Kasumi-1 (cell line): ENCODE measurements at places on chromosomes 4 and X.

DNA sequence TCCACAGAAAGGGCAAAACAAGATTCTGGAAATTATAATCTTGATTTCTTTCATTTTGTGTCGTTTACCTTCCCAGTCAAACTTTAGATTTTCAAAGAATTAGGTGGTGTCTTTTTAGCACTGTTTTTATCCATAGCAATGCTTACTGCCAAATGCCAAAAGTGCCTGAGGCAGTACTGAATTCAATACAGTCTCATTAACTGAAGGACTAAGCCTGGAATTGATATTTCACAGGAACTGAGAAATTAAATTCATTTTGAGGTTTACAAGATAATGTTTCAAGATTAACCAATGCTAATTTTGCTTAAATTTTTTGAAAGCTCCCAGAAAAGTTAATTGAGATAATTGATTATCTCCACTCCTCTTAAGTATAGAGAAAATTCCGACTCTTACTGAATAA is 68.8 kb upstream of the ARHGAP24 start:
- DNase-seq = no peak

- DNase-seq = no peak
These were observed 210.8 kb upstream of the IRS4 start for GRCh38 chrX:108947205-108947604.

DNA sequence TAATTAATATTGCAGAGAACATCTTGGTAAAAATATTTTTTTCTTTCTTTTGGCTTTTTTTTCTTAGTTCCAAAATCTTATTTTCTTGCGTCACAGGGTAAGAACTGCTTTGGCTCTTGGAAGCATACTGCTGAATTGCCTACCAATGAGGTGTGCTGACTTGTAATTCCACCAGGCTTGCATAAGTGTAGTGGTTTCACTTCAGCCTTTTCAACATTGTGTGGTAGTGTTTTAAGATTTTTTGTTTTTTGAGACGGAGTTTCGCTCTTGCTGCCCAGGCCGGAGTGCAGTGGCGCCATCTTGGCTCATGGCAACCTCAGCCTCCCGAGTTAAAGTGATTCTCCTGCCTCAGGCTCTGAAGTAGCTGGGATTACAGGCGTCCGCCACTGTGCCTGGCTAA is 42.4 kb downstream of the N4BP2 start:
- no peak for DNase-seq

- DNase-seq = no peak
These were observed 1833.0 kb upstream of the PCDH10 start for GRCh38 chr4:131316086-131316485.

GRCh38 chr4:29002151-29002550 is 1718.0 kb upstream of the PCDH7 start:
- DNase-seq = no peak

GRCh38 chr4:122781486-122781885 is 45.1 kb upstream of the FGF2 start:
- no peak for DNase-seq

DNA sequence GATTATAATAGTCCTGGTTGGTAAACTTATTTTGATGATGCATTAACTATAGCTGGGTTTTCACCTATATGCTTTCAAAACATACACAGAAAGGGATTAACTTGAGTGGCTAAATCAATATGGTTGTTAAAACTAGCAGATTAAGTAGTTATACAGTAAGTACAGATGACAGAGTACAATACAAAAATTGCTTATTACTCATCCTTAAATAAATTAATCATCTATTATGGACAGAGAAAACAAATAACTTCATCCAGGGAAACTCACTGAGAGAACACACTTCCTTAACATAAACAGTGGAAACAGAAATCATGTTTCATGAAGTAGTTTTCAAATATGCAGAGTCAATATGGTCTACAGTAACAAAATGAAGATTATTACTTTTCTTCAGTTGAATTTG is 133.4 kb downstream of the AREG start:
- no peak for DNase-seq

DNA sequence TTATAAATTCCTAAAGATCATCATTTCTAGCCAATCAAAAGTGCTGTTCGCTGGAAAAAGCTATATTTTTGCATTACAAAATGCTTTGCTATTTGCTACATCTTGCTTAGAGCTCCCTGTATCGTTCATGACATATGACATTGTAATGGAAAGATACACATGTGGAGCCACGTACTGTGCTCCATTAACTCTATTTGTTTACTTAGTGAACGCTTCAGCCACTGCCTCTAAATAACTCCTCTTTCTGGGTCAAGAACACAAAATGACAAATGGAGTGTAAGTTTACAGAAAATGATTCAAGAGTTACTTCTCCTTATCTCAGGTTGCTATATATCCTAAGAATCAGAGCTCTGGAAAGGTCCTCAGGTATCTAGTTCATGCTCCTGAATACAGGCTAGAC is 329.1 kb upstream of the SMIM31 start:
- DNase-seq = no peak

- no peak for DNase-seq
These were observed 70.2 kb downstream of the CXXC4 start for GRCh38 chr4:104424475-104424941.

- DNase-seq = no peak
These were observed 2284.8 kb downstream of the ARAP2 start for GRCh38 chr4:33959519-33959918.

GRCh38 chr4:1291996-1292702 is 2.5 kb downstream of the MAEA start:
- DNase-seq = no peak

DNA sequence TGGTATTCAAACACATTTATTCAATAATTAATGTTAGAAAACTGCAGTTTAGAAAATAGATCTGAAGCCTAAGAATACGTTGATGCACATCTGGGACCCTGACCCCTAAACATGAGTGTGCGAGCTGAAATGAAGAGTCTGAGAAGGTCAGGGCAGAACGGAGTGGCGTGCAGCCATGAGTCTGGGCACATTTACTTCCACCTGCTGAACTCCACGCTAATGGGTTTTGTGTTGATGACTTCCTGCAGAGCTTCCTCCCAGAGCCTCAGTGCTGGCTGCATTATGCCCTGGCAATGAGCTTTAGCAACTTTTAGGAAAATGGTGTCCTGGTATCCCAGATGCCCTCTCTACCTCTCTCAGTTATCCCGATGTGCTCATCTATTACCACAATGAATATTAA is 53.1 kb downstream of the FAM114A1 start:
- DNase-seq = peak; percentile 25

GRCh38 chr4:110630688-110631402 is 8.0 kb upstream of the PITX2 start:
- DNase-seq = no peak

- DNase-seq = no peak
These were observed 13.8 kb upstream of the CYP2U1 start for GRCh38 chr4:107917500-107917899.

- no peak for DNase-seq
These were observed 91.1 kb upstream of the KIT start for GRCh38 chr4:54566608-54567007.

- DNase-seq = no peak
These were observed 559.3 kb upstream of the ZFP42 start for GRCh38 chr4:187436251-187436650.

DNA sequence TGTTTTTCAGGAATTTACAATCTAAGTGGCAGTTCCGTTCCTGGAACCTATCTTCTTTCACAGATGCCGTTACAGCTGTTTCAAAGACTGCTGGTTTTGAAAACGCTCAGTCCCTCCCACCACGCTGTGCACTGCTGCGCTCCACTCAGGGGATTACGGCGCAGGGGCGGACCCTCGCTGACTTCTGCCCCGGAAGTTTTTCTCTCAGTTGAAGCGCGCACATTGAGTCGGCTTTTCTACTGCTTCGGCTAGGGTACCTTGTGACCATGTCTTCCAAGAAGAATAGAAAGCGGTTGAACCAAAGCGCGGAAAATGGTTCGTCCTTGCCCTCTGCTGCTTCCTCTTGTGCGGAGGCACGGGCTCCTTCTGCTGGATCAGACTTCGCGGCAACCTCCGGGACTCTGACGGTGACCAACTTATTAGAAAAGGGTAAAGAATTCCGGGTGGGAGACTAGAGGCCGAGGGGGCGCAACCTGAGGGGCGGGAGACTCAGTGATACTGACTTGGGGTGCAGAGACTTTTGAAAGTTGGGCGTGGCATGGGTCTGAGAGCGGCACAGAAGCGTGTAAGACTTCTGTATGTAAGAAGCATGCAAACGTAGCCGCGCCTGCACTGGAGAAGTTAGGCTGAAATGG is 597 bp upstream of the NUDT6 start:
- peak; percentile 88 for DNase-seq

GRCh38 chr4:87497159-87497558 is 32.0 kb downstream of the SPARCL1 start:
- peak; percentile 11 for DNase-seq

DNA sequence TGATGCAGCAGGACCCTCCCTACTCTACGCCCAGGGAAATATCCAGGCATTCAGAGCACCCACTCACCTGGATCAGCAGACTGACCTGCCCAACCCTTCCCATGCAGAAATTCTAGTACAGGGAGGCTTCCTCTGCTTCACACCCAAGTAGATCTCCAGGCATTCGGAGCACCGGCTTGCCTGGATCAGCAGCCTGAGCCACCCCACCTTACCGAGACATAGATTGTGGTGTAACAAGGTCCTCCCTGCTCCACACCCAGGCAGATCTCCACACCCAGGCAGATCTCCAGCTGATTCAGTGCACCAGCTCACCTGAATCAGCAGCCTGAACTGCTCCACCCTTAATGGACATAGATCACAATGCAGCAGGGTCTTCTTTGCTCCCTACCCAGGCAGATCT is 215.1 kb upstream of the CPEB2 start:
- no peak for DNase-seq

DNA sequence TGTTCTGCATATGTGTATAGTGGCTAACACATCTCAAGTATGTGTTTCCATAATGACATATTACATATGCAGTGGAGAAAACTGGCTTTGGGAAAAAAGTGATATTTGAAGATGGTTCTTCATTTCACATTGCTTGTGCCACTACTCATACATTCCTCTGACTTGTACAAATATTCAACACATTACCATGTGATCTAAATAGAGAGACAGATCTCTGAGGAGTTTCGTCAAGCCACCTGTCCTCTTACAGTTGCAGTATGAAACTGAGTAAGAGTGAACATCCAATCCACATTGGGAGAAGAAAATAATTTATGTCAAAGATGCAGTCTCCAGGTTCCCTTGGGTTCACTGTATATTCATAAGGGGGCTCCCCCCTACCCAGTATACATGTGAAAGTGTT is 123.9 kb downstream of the KDR start:
- no peak for DNase-seq

DNA sequence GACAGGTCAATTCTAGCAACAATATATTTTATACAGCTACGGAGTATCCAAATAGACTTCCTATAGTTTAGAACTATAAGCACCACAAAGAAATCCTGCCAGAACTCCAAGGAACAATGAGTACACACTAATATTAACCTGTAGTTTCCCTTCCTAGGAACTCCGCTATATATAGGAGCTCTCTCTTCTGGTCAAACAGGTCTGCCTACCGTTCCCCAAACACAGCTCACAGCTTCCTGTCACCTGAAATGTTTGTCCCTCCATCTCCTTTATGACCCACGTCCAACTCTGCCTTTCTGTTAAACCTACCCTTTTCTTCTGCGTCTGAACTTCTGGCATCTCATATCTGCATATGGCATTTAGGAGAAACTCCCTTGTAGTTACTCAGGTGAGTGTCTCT is 10.5 kb upstream of the GJB1 start:
- no peak for DNase-seq

GRCh38 chr4:20217951-20218350 is 33.8 kb upstream of the SLIT2 start:
- DNase-seq = no peak

GRCh38 chr4:82562564-82562854 is 721 bp upstream of the TMEM150C start:
- DNase-seq = no peak

GRCh38 chr4:36039026-36039425 is 205.3 kb downstream of the ARAP2 start:
- DNase-seq = no peak

DNA sequence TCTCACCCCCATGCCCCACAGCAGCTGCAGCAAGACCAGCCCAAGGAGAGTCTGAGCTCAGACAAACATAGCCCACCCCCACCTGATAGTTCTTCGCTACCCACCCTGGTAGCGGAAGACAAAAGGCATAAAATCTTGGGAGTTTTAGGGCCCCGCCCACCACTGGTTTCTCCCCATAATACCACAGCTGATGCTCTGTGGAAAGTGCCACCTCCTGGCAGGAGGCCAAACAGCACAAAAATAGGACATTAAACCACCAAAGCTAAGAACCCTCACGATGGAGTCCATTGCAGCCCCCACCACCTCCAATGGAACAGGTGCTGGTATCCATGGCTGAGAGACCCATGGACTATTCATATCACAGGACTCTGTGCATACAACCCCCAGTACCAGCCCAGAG is 226.7 kb downstream of the SNCA start:
- DNase-seq = no peak

GRCh38 chr4:124044867-124045266 is 648.3 kb downstream of the SPRY1 start:
- no peak for DNase-seq
